ENCODE measurements at places on chromosomes 16 and 17.

DNA sequence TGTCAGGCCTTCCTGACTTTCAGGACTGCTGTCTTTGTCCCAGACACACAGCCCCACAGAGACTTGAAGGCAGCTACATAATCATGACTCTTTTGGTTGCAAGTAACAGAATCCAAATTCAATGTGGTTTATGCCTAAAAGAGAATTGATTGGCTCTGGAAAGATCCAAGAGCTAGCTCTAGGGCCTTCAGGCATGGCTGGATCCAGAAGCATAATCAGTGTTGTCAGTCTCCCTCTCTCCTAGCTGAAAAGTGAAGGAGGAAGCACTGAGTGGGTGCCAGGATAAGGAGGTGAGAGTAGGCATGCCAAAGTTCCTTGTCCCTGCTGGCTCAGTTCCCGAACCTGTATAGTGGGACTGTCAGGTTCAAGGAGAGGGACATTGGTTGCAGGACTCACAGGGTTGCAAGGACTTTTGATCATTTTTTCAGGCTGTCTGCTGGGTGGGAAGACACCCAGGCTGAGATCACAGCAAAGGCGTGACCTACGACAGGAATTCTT, 25.5 kb downstream of the SNX20 start:
- DNase-seq: no peak

- DNase-seq: no peak
These were observed 5.7 kb upstream of the KRT17 start for GRCh38 chr17:41629826-41630670.

DNA sequence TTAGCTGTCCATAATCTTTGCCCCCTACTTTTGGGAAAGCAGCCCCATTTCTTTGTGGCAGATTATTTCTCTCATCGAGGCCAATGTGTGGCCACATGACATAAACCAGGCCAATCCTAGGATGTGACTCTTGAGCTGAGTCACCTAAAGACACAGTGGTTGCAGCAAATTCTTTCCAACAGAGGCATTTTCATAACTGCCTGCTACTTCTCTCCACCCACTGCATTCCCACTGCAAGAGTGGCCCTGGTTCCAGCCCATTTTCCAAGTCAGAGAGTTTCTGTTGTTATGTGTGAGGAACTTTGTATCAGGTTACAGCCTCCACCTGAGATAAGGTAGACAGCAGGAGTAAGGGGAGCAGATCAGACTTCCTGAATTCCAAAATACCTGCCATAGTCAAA, 195.2 kb downstream of the RGS9 start:
- no peak for DNase-seq

- peak; percentile 42 for DNase-seq
These were observed at the start of gene CORO6 for GRCh38 chr17:29622337-29623282. CORO6 (minus strand) TSS chr17:29622912; CDS start chr17:29621421, 1,491 bp downstream.

DNA sequence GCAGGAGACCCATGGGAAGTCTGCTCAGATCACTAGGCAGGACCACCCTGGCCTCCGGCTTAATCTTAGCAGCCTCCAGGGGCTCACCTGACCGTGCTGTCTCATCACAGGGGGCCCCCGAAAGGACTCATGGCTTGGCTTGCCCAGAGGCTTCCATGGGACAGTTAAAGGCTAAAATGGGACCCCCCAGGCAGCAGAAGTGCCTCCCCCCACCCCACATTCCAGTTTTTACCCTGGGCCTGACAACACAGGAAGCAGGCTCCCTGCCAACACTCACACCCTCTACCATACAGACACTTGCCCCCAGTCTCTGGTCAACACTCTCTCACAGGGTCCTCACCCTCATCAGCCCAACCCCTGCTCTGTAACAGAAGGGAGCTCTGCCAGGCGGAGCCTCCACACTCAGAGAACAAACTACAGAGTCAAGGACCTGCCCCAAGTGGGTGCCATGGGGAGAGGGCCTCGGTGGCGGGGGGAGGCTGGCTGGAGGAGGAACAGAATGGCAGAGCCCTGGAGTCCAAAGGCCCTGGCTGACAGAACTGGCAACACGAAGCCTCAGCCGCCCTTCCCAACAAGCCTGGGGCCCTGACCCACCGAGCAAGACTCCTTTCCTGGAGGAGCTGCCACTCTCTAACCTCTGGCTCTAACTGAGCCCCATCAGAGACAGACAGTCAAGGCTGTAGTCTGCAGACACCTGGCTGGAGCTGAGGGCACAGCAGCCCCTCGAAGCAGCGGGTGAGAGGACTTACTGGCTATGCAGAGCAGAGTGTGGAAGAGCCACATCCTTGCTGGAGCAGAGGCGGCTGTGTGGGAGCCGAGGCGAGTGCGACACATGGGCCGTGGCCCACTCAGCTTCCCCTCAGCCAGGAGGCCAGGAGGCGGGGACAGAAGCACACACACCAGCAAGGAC, at the start of gene ITGAE:
Gene ITGAE, minus strand, starts transcription at position 827 of the 910 bp plus-strand sequence. Its CDS starts 44 bp downstream, at position 783.
- DNase-seq: no peak

- DNase-seq: no peak
These were observed 127.7 kb upstream of the GSE1 start for GRCh38 chr16:85485379-85485778.

Data from activated naive CD4-positive, alpha-beta T cell (primary cell).